ENCODE measurements at places on chromosomes 12 and 14.

DNA sequence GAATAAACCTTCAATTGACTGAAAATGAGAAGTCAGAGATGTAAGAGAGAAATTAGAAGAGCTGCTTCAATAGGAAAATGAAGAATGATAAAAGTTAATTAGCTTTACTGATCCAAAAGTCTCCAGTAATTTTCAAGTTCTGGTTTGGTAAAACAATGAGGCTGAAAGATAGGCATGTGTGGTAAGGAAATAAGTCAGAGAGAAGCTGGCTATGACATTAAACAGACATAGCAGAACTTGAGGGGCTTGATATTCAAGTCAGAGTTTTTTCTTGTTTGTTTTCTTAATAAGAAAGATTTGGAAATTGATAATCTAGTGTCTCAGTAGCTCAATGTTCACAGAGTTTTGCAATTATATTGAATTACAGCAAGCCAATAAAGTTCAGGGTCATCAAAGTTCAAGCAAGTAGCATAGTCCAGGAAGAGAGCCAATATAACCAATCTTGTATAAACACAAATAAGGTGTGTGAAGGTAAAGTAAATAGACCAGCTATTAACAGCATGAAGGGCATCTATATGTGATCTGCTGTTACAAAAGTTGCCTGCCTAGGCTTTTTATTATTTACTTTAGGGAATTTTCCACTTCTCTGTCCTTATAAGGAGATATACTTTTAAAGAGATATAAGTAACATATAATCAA, 1111.5 kb downstream of the TRHDE start:
- no peak for DNase-seq

DNA sequence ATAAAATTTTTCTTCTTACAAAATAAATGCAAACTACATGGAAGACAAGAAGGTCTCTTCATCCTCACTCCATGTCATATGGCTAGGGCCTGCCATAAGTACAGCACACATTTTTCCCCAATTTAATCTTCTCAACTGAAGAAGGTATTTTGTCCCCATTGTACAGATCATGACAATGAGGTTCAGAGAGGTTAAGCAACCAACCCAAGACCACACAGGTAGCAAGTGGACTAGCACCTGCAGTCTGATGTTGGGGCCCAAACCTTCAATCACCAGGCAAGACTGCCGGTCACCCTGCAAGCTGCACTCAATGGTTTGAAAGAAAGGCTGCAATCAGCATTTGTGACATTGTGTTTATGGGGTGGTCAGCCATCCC, 6.5 kb upstream of the MEG3 start:
- DNase-seq: no peak

DNA sequence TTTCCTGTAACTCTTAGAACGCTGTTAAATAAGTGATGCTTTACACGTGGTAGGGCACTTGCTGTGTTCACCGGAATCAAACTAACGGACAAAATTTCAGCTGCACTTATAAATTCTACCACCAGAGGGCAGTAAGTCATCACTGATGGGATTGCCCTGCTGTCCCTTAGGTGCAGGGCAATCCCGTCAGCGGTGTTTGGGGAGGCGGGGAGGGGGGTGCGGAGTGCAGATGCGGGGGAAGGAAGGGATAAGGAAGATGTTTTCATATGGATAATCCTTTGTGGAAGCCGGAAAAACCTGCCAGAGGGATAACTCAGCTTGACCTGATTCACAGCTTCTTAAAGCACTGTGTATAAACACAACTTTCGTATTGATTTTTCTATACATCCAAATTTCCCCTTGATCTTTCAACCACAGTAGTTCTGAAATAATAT, 21.7 kb upstream of the SLC10A1 start:
- peak; percentile 75 for DNase-seq

DNA sequence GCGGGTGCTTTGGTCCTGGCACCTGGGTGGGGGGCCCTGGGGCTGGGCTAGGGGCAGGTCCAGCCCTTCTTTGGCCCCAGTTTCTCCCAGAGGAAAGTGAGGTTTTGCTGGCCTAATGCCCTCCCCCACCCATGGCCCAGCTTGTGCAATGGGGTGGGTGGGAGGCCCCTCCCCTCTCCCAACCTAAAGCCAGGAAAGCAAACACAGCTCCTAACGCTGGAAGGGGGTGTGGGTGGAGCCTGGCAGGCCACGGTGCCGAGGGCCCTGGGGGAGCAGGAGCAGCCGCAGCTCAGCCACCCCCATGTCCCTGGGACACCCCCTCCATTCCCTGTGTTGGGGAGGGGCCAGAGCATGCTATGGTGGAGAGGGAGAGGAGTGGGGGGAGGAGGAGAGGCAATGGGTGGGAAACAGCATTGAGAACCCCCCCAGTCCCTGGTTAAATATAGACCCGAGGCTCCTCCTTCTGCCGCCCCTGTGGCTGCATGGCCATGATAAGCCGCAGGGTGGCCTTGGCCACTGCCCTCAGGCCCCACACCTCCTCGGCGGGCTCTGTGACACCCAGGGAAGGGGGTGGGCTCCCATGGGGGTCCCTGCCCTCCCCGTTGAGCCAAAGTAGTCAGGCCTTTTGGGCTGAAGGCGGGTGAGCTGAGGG, 4.7 kb downstream of the EXOC3L4 start:
- DNase-seq: no peak

GRCh38 chr14:52802597-52802996, 11.2 kb upstream of the GNPNAT1 start:
- DNase-seq: no peak

GRCh38 chr14:99601361-99601831, 2.6 kb downstream of the CCDC85C start:
- DNase-seq: no peak

GRCh38 chr12:49767333-49767732, 26.0 kb downstream of the TMBIM6 start:
- no peak for DNase-seq

Measured in activated CD8-positive, alpha-beta T cell treated with anti-CD3 and anti-CD28 coated beads, Interleukin-2, amount 10 ng/mL, durations not matched to agents 7 days and 5 days (primary cell).